EL (cell line): ENCODE measurements at places on chromosomes 11 and 22.

DNA sequence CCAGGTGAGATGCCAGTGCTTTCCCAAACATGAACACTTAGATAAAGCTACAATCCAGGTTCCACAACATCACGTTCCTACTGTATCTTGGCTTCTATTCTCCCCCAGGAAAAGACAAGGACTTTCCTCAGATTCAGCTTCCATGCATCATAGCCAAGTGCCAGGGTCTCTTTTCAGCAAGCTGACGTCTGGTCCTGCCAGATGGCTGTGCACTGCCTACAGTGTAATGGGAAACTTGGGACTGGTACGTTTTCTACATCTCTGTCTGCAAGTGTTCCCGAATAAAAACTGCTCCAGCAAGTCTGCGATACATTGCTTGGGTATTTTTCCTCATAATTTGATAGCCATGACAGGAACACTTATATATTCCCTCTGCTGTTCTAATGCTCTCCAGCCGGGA lies 412.5 kb downstream of the FAM181B start:
- DNase-seq = no peak

GRCh38 chr11:224424-224823 lies 11.7 kb downstream of the SIRT3 start:
- DNase-seq = no peak

DNA sequence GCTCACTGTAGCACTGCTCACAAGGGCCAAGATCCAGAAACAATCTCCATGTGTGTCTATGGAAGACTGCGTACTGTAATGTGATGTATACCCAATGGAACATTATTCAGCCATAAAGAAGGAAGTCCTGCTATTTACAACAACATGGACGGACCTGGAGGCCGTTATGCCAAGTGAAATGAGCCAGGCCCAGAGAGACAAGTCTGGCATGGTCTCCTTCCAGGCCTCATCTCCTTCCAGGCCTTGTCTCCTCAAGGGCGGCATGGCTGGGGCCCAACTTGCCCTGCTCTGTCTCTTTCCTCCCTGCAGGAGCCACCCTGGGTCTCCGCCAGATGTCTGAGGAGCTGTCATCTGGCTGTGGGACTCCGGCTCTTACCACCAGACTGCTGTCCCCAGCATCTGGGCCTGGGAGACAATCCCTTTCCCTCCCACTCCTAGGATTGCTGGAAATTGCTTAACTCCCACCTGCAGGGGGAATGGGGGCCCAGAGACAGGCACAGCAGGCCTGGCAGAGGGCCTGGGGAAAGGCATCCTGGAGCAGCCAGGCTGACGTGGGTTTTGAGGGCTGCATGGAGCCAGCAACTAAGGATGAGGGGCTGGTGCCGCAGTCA lies 1326.6 kb downstream of the TBC1D22A start:
- no peak for DNase-seq

DNA sequence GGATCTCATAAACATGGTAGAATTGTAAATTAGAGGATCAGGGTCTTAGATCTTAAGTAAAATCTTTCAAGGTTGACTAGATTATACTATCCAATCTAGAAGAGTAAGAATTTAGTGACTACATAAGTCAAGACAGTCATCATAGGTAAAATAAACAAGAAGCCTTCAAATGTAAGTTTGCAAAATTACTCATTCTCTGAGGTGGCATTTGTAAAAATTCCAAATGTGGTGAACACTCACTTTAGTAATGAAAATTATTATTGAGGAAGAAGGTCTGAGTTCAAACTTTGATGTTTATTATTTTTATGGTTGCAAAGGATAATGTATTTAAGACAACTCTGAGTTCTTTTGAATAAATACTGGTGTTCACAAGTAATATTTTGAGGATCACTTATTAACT lies 4.6 kb downstream of the HYLS1 start:
- peak; percentile 66 for DNase-seq

DNA sequence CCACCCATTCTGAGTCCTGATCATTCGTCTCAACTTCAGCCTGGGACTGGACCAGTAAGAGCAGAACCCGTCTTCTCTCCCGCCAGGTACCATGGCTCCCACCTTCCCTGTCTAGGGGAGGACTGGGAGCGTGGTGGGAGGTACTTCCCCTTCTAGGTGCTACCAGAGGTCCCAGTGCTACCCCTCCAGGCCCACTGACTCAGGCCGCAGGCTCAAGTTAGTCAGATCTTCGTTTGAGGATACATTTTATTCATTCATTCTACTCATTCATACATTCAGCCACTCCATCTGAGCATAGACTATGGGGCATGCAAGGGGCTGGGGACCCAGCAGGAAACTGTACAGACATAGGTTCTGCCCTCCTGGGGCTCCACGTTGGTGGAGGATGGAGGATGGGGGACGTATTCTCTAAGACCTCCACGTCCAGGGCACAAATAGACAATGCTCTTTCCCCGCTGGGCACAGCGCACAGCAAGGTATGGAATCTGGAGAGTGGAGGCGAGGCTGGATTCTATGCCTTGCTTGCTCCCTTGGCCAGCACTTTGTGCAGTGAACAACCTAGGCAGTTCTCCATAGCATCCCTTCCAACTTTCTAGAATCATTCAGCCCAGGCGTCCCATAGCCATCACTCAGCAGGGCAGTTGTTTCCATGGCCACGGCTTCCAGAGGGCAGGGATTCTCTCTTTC lies 1.0 kb upstream of the RAB3IL1 start:
- no peak for DNase-seq

DNA sequence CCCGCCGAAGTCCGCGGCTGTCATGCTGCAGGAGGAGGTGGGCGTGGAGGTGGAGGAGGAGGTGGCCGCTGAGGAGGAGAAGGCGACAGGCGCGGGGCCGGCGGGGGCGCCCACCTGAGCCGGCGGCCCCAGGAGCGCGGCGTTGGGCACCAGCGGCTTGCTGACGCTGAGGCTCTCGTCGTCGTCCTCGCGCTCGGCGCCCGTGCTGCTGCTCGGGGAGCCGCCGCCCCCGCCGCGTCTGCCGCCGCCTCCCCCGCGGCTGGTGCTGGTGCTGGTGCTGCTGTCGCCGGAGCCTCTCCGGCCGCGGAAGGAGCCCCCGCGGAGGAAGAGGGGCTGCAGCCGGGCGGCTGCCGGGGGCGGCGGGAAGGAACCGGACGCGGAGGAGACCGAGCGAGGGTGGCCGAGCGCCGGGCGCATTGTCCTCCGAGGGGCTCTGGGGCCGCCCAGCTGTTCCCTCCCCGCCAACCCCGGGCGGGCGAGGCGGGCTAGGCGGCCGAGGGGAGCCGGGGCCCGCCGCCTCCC lies 388 bp downstream of the TMEM121B start:
- DNase-seq = peak; percentile 16

- peak; percentile 46 for DNase-seq
These were observed 39.7 kb downstream of the USP35 start for GRCh38 chr11:78228467-78228866.

DNA sequence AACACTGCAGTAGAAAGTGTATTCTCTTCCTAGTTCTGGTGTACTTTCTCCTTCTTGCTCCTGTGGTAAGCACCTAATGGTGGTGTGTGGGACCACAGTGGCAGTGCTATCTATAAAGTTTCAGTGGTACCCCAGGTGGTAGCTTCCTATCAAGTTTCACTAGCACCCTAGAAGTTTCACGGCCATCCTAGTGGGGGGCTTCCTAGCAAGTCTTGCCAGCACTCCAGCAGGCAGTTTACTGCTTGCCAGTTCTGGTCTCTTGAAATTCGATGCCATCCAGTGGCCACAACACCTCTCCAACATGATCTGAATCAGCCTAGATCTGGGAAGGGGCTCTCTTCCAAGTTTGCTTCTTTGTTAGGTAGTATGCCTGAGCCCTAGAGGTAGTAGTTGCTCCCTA lies 229.6 kb downstream of the SWAP70 start:
- DNase-seq = no peak

DNA sequence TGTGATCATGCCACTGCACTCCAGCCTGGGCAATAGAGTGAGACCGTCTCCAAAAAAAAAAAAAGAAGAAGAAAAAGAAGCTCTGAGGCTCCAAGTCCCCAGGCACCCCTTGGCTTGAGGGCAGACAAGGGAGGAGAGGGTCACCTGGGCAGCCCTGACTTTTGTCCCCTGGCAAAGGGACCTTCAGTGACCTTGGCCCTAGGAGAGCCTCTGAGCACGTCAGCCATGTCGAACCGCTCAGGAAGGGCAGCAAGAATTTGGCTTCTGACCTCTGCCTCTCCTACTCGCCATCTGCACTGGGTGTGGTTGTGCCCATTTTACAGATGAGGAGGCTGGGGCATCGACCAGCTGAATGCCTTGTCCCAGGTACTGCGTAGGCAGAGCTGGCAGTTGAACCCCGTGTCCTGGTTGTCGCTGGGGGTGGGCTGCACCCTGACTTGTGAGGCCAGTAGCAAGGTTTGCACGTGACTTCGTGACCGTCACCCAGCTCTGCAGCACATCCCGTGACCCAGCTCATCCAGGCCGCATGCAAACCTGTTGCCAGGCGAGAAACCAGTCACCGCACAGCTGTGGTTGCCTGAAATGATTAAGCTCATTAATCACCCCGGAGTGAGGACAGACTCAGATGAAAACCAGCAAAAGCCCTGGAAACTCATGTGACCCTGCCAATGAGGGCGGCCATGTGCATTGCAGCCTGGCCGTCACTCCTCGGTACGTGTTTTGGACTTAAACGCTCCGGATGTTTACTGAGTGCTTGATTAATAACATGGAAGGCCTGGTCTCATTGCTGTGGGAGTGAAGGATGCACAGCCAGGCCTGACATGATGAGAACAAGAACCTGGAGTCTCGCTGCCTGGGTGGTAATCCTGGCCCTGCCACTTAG lies 47.7 kb upstream of the PPP6R3 start:
- DNase-seq = no peak

GRCh38 chr11:62553839-62554361 lies 7.3 kb upstream of the AHNAK start:
- DNase-seq = peak; percentile 93

DNA sequence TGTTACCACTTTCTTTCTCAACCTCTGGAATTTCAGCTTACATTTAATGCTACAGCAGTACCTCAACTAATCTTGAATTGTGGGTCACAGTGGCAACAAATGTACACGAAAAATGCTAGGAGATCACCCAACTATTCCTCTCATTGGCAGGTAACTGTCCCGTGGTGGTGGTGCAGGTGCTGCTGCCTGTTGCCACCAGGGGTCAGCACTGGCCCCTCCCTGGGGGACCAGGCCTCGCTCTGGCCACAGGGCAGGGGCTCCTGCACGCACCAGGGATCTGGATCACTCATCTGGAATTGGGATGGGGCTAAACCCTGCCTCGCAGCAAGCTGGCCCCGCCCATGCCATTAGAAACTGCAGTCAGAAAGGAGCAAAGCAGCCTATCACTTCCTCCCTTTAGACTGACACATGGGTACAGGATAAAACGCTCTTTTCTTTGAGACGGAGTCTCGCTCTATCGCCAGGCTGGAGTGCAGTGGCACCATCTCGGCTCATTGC lies 6.9 kb upstream of the POLDIP3 start:
- peak; percentile 82 for DNase-seq

DNA sequence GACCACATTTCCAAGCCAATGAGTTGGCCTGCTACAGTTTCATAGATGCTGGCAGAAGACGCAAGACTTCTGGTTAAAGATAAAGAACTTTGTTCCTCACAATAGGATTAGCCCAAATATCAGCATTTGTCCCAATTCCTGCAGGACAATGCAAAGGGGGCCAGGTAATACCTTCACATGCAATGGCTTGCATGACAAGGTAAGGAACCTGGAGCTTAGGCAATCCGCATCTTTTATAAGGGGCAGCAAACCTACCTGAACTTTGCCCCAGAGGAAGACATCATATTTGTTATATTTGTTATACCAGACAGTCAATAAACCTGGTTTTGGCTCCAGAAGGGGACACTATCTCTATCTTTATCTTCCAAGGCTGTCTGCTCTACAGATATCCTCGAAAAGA lies 5.3 kb downstream of the P2RY6 start:
- DNase-seq = no peak

GRCh38 chr11:119361056-119361787 lies 14.7 kb upstream of the MFRP start:
- DNase-seq = peak; percentile 80

DNA sequence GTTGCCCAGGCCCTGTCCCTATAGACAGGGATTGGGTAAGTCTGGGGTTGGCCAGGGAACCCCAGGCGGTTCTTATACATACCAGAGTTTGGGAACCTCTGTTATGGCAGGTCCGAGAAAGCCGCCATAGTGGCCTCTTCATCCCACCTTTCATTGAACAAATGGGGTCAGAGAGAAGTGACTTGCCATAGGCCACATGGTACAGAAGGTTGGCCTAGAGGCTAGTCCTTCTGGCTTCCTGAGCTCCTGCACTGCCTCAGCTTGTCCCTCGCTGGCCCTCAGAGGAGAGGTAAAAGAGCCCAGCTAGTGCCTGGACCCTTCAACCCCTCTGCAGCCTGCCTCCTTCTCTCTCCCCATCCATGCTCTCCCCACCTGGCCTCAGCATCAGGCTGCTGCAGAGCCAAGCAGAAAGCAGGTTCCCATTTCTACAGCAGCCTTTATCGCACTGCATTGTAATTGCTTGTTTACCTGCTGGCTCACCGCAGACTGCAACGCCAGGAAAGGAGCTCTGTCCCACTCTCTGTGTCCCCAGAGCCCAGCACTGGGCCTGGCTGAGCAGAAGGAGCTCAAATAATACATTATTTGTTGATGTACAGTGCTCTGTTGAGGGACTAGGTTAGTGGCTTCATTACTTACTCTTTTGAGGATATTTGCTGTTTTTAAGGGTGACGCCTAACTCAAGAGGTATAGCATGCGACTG lies 103.6 kb downstream of the TRIM29 start:
- no peak for DNase-seq

DNA sequence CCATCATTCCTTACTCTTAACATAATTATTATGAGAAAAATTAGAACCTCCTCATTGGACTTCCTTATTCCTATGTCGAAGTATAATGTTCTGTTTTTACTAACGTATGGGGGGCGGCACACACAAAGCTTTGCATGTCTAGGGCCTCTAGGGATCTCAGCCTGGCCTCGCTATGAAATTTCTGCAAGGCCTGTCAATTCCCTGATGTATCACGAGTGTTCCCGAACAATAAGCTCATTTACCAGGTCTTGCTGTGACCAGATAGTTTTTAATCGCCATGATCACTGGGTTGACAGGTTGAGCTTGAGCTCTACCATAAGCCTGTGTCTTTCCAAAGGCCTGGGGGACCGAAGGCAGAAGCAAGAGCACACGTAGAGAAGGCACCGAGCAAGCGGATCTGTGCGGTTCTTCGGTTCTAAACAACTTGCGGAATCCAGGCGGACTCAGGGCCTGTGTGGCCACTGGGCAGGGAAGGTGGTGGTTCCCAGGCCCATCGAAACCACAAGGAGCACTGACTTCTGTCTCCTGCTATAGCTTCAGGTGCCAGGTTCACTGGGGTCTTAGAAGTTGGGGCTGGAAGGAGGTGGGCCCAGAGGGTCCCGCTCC lies 10.4 kb upstream of the FXYD2 start:
- no peak for DNase-seq

GRCh38 chr11:126723665-126724045 lies 276.9 kb downstream of the KIRREL3 start:
- DNase-seq = peak; percentile 36
